HS-5 (cell line): ENCODE measurements at places on chromosomes 6 and 20.

- DNase-seq = no peak
Observed at GRCh38 chr6:63154535-63154934, 56.7 kb upstream of the FKBP1C start.

DNA sequence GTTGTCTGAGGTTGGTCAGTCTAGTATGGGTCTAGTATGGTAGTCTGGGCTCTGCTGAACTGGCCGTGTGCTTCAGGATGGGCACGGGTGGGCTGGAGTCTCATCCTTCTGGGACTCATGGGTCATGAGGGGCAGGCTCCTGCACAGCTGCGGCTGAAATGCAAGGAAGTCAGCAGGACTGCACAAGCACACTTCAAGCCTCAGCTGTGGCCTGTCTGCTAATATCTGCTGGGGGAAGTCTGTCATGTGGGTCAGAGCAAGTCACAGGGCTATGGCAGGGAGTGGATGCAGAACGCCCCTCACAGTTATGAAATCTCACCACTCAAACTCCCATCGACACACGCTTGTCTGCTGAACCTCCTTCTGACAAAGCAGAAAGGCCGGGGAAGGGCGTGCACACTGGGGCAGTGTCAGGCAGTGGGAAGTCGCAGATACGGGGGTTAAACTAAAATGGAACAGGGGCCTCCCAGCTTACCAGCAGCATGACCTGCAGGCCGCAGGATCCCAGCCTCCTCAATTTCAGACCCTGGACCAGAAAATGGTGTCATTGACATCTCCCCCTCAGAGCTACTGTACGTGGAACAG lies 229.5 kb downstream of the SMOC2 start:
- no peak for DNase-seq

DNA sequence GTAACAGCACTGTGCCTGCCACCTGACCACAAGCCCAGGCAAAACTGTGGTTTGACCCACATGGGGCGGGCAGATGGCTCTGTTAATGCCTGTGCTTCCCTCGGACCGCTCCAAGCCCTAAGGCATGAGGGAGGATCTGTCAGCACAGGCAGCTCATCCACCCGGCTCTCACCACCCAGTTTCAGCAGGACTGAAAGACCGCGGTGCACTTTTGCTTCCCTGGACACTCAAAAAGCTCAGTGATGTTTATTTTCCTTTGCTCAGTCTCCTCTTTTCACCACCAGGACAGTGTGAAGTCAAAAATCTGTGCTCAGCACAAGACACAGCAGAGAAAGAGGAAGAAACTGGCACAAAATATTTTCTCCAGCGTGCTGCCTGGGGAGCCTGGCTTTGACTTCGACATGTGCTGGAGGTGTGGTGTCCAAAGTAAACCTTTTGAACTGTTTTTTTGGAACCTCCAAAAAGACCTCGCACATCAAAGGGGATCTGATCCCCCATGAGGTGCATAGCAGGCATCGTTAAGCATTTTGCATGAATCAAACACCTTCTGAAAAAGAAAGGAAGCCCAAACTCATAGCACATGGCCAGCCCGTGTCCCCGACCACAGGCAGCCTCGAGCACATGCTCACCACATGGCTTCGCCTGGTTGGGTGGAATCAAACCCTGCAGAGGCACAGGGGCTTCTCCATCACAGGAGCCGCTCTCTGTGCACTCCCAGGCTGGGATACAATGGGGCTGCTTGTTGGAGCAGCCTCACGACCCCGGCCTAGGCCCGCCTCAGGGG lies 441.7 kb upstream of the JARID2 start:
- DNase-seq = no peak

DNA sequence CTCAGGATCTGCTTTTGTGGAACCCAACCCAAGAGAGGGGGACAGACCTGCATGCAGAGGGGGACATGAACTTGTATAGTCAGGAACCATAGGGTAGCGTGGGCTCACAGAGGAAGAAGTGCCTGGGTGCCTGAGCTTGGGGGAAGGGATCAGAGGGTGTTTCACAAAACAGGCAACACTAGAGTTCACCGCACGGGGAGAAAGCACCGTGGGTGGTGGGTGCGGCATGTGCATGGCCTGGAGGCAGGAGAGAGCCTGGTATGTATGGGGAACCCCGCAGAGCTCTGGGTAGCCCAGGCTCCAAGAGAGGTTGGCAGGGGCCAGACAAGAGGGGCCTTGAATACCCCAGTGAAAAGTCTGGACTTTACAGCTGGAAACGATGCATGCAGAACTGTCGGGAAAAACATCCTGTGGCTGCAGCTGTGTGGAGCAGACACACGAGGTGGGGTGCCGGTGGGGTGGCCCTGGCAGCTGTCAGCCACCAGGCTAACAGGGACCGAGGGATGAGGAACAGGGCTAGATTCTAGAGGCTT lies 6.7 kb upstream of the EMILIN3 start:
- no peak for DNase-seq

DNA sequence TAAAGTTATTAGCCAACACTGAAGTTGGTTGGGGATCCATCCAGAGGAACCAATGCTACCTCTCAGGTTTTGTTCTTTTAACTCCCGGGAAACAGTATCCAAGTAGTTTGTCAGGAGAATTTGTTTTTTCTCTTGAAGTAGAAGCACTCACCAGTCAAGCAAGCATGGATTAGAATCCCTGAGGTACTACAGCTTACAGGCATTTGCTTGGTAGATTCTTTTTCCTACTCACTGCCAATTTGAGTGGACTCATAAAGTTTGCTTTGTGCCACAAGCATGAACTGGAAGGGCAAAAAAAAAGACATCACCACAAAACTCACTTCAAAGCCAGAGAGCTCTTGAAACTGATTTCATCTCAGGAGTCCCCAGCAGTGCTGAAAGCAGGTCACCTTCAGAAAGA lies 167.4 kb downstream of the MBOAT1 start:
- DNase-seq = no peak

- DNase-seq = no peak
Observed at GRCh38 chr6:21678990-21679389, 85.4 kb downstream of the SOX4 start.

DNA sequence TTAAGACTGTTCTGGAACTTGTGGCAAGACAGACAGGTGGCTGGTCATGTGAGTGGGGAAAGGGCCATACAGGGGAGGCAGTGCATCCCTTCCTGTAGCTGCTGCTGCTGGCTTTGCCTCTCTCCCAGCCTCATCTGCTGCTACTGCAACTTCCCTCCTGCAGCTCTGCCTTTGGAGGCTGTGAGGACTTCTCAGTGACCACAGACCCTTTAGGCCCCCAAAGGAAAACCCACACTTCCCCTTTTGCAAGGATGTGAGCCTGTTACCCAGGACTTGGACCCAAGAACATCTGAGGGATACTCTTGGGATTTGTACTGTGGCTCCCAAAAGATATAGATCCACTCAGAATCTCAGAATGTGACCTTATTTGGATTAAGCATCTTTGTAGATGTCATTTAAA lies 91.0 kb downstream of the TMEM170B start:
- DNase-seq = no peak

GRCh38 chr6:31430449-31430848 lies 27.1 kb downstream of the MICA start:
- DNase-seq = no peak

DNA sequence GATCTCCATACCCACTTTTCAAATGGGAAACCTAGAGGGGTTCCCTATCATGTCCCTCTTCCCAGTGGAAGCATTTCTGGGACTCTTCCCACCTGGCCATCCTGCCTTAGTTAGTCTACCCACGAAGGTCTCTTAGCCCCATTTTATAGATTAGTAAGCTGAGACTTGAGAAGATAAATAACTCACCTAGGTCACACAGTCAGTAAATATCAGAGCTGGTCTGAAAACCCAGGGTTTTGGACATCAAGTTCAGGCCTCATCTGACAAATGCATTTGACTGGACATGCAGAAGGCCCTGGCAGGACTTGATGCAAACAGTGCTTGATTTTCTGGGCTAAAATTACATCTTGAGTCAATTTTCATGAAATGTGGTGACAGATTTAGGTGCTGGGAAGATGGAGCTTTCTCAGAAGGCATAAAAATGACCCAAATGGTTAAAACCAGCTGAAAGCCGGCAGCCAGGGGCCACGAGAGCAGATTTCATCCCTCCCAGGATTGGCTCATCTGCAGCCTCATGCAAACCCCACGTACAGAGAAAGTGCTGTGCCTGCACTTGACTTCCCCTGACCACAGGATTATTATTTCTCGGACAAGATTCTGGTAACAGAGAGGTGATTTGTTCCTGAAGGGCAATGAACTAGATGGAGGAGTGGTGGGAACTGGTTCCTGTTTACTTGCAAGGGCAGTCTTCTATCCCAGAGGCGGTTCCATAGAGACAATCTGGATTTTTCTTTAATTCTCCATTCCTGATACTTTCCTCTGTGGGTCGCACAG lies 23.1 kb downstream of the CPNE5 start:
- no peak for DNase-seq

DNA sequence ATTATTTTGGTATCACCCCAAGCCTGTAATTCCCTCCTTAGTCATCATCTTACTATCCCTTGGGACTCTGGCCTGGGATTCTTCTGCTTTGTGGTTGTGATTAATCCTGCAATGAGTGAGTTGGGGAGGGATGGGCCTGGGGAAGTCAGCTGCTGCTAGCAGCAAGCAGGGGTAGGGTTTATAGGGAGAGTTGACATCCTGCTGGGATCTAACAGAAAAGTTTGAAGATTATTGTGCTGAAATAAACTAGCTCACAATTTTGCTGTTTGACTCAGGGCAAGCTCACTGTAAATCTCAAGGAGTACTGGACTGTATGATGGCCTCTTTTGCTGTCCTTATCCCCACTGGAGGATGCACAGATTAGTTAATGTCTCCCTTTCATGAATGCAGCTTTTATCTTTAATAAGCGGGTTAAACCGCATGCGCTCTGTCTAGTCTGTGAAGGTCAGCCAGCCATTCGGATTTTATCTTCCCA lies 83.4 kb downstream of the JARID2 start:
- DNase-seq = peak; percentile 88

DNA sequence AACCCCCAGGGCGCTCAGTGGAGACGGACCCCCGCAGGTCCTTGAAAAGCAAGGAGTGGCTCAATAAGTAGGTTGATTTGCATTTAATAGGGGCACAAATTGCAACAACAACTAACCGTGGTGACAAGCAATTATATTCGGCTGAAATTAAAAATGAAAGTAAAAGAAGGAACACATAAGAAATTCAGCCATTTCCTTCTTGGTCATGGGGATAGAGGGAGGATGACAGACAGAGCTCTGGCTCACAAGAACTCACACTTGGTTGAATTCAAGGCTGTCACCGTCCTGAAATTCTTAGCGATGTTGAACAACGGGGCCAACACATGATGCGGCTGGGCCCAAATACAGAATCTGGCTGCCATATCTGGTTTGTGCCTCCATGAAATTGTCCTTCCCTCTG lies 129.0 kb downstream of the EDN3 start:
- DNase-seq = no peak

- DNase-seq = no peak
Observed at GRCh38 chr6:106913676-106914280, 60.8 kb downstream of the CD24 start.

- DNase-seq = no peak
Observed at GRCh38 chr6:31037169-31037568, 26.9 kb downstream of the MUC22 start.
